ENCODE measurements at places on chromosomes 13 and 19.

- DNase-seq, result no peak
Observed at GRCh38 chr19:32233091-32233490, 112.3 kb upstream of the ZNF507 start.

DNA sequence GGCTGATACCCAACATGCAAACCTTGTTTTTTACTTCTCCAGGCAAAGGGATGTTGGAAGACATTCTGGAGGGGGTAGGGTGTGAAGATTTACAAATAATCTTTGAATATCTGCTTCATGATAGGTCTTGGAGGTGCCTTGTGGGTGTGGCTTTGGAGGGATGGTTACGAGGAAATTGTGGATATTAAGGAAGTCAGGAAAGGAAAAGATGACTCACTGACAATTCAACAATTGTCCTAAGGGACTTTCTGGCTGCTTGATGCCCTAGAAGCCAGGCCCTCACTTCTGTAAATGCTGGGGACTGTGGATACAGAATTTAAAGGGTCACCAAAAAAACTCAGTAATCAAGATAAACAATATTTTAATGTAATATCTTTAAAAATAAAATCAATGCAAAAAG is 37.4 kb upstream of the ZNF527 start:
- no peak for DNase-seq

- no peak for DNase-seq
Observed at GRCh38 chr19:6060600-6061375, 49.5 kb downstream of the RFX2 start.

DNA sequence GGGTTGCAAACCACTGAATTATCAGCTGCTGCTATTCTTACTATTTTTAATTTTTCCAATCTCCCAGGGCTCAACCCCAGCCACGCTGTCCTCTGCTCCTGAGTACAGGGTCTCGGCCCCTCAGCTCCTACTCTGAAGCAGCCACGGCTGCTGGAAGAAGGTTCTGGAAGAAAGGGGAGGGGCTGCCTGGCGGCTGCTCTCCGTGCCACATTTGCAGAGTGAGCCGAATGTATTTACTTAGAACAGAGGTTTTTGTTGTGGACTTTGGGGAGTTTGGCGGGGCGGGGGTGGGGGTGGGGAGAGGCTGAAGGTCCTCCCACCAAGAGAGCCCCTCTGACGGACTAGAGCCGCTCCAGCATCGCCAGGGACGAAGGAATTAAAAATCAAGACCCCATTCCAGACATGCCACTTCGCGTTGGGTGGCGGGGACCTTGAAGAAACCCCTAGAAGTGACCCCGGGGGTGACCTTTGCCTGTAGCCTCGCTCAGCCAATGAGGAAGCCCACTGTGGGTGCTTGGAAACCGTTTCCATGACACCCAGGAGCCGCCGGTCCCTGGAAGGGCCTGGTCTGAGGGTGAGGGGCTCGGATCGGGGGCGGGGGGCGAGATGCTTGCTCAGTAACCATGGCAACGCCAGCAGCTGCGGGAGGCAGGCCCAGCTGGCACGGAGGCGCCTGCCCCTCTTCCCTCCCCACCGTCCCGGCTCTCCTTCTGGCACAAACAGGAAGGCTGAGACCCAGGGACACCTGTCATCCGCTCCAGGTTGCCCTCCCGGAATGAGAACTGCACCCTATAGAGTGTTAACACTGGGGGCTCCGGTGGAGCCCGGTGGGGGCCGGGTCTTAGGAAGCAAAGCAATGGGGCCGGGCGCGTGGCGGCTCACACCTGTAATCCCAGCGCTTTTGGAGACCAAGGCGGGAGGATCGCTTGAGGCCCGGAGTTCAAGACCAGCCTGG is 54.2 kb upstream of the PTPRS start:
- DNase-seq, result no peak

- DNase-seq, result no peak
Observed at GRCh38 chr13:51270623-51271415, 48.6 kb downstream of the FAM124A start.

DNA sequence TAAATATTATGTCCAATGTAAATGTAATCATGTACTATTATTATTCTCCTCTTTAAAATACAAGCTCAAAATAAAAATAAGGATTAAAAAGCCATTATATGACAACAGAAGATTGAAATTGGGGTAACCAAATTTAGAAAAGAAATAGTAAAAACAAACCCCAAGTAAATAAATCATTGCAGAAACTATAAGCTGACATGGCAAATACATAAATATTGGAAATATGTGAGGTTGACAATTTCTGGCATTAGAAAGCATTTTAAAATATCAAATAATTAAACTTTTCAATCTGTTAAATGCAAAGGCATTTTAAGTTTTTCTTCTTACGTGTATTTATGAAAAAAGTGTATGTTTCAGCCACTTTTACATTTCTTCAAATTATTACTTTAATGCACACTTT is 394.7 kb upstream of the DACH1 start:
- no peak for DNase-seq

DNA sequence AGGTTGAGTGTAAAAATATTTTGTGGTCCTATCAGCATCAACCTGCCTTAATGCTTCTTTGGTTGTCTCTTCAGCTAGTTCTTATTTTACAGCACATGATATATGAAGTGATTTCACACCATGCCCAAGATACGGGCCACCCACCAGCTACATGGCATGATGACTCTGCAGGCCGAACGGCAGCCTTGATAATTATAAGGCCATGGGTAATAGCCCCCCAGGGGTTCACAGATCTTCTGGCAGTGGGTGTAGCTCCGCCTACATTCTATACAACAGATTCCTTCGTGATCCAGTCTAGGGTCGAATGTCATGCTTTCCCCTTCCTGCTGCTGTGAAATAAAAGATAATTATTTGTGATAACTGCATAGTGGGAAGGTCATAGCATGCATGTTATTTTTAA is 36.1 kb downstream of the CNMD start:
- DNase-seq, result no peak

GRCh38 chr13:114149774-114150740 is 17.6 kb upstream of the RASA3 start:
- no peak for DNase-seq

GRCh38 chr13:64817691-64818090 is 2412.4 kb downstream of the PCDH9 start:
- DNase-seq, result no peak

GRCh38 chr13:76848596-76848995 is 37.6 kb downstream of the KCTD12 start:
- DNase-seq, result no peak

DNA sequence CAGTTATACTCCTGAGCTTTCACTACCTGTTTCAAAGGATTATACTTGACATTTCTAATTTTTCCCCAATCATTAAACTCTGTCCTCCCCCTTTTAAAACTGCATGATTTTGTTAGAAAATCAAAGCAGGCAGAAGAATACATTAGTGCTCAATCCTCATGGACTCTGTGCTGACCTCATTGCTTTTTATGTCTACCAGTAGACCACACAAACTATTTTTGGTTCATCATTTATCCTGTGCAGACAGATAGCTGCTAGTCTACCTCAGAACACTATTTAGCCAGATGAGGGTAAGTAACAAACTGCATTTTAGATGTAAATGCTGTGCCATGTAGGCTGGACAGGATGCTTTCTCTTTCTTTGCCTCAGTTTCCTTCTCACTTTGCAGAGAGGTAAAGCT is 235.9 kb downstream of the DCT start:
- DNase-seq, result no peak

DNA sequence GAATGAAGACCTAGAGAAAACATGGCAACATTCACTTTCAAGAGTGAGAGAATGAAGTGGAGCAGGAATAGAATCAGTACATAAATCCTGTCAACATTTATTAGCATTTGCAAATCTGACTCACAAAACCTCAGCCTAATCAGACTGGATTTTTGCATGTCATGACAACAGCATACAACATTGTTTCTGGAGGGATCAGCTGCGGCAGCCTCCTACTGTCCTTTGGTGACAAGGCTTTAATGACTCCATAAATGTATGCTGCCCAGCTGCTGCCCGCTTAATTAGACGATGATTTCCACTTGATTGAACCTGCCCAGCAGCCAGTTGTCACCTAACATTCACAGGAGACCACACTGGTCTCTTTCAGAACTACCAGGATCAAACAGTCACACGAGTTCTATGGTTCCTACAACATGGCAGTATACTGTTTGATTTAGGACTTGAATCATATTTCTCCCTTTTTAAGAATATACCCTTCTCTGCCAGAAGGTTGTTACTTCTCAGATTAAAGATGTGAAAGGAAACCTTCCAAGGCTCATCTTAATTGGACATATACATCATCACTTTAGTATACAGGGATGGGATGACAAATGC is 9.3 kb downstream of the EBPL start:
- DNase-seq, result no peak

DNA sequence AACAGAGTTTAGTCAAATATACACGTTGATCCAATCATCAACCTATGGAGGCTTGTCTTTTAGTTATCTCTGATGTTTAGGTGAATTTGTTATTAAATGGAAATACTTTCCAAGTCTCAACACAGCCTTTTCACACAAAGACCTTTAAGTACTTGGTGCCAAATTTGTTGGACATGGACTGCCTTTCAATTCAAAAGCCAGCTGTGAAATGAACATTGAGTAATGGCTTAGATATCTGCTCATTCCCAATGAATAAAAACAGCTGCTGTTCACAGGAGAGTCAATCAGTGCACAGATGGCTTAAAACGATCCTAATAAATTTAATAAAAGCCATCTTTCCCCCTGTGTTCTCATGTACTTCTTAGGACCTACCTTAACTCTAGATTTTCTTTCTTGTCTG is 19.9 kb upstream of the DHRS12 start:
- no peak for DNase-seq

GRCh38 chr13:45833242-45833641 is 18.3 kb downstream of the SIAH3 start:
- no peak for DNase-seq

Data from stimulated activated CD8-positive, alpha-beta memory T cell treated with anti-CD3 and anti-CD28 coated beads, Interleukin-7, amount 100 ng/mL, for 48 hours (primary cell).